ENCODE measurements at places on chromosomes 5 and 9.

- DNase-seq: no peak
These were observed 15.4 kb downstream of the CDC42SE2 start for GRCh38 chr5:131279204-131279603.

- no peak for DNase-seq
These were observed 46.8 kb downstream of the LHFPL2 start for GRCh38 chr5:78601559-78602314.

DNA sequence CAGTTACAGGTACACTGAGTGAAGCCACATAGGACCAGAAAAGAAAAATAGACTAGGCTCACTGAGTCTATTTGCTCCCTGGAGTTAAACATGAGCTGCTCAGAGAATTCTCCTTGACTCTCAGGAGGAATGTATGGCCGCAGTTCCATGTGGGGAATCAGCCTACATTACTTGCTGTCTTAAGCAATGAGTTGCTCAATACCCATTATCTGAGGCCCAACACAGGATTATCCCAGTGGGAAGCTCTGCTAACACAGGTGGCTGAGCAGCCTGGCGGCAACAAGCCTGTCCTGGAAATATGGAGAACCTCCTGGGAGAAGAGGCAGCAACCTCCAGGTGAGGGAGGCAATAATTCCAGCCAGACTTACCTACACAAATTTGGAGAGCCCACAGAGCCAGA, 177.5 kb upstream of the NREP start:
- no peak for DNase-seq

DNA sequence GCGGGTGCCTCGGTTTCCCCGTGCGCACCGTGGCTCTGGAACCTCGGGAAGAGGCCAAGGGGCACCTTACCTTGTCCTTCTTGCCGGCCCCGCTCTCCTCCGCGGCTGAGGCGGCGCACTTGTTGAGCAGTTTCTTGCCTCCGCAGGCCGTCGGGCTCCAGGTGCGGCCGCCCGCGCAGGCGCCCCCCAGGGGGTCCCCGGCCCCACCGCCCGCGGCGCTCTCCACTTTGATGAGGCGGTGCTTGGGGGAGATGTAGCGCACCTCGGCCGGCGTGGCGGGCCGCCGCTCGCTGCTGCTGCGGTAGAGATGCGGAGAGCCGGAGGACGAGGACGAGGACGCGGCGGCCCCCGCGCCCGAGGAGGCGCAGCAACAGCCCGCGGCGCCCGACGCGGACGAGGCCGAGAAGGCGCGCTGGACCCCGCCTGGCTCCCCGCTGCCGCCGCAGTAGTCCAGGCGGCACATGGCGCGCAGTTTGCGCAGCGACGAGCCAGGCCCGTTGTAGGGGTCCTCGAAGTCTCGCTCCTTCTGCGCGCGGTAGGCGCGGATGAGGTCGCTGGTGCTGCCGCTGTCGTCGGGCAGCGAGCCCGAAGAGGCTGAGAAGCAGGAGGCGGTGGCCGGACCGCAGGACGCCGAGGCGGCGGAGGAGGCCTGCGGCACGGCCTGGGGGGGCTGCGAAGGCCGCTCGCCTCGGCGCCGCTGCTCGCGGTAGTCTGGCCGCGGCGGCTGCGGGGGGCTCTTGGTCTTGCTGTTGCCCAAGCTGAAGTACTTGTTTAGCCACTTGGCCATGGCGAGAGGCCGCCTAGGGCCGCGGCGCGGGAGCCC, 957 bp downstream of the SHB start:
- DNase-seq: no peak

GRCh38 chr5:122965111-122965510, 71.4 kb downstream of the PPIC start:
- DNase-seq: no peak

- no peak for DNase-seq
These were observed 53.7 kb upstream of the BOD1 start for GRCh38 chr5:173670130-173670651.

GRCh38 chr9:91844701-91845291, 105.2 kb downstream of the ROR2 start:
- no peak for DNase-seq

DNA sequence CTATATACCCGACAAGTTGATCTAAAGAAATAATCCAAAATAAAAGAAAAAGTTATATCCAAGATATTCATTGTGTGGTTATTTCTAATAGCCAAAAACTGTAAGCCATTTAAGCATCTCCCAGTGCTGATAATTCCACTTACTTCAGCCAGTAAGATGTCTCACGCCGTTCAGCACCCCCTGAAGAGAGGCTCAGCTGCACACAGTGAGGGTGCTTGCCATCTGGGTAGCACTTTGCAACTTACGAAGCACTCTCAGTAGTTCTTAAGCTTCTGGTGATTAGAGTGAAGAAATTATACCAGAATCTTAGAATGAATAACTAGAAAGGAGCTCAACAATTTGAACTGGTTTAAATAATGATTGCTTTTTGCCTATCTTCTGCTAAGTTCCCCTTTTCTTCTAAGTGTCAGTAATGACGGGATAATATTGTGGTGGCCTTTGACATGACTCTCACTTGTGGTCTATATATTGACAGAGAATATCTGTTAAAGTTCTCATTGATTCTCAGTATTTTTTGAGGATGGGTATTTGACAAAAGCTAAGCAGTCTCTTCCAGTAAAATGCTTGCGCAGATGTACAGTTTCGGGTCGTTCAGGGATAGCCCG, 26.2 kb upstream of the LTC4S start:
- no peak for DNase-seq

- no peak for DNase-seq
These were observed 6.0 kb downstream of the LRSAM1 start for GRCh38 chr9:127457191-127457878.

GRCh38 chr5:166166071-166166470, 2125.4 kb upstream of the WWC1 start:
- DNase-seq: no peak

DNA sequence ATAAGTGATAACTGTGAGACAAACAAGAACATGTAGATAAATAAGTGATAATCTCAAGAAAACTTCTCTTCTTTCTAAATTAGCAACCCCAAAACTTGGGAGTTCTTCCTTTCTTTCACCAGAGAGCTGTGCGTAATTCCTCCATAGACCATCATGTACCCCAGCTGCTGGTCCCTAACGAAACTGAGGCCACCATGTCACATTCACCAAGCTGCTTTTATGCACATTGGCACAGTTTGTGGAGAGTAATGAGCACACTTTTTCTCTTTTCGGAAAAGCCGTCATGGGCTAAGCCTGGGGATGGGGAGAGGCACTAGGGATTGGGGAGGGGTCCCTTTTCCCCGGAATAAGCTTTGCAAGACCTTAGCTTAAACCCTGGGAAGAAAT, 561.4 kb downstream of the BNC2 start:
- DNase-seq: no peak

- no peak for DNase-seq
These were observed 23.5 kb upstream of the SUSD1 start for GRCh38 chr9:112198646-112199045.

DNA sequence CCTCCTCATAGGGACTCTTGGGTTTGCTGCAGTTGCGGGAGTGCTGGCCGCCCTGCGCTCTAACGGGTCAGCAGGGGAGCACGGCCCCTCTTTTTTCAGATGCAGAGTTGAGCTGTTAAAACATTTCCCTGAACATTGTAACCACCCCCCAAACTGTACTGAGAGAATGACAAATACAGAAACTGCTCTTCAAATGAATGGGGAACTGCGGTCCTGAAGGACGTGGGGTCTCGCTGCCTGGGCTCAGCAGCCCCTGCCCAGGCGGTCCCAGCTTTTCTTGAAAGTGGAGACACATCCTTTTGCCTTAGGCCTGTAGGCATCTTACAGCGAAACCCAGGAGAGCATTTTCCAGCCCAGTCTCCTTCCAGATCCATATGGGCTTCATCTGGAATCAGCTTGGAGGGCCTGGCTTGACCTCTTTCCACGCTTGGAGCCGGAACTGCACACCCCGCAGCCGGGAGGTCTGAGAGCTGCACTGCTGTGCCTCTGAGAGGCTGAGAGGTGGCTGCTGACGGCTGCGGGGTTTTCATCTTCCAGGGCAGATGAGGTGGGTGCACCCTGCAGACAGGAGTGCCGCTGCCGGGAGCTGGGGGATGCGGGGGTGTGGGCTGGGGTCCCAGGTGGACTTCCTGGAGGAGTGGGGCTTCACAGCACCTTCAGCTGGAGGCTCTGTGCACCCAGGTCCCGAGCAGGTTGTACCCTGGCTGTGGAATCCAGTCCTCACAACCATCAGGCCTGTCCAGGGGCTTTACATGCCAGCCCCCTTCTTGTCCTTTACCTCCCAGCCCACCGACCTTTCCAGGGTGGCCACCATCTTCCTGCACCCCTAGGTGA, 1.2 kb upstream of the AGPAT2 start:
- no peak for DNase-seq

DNA sequence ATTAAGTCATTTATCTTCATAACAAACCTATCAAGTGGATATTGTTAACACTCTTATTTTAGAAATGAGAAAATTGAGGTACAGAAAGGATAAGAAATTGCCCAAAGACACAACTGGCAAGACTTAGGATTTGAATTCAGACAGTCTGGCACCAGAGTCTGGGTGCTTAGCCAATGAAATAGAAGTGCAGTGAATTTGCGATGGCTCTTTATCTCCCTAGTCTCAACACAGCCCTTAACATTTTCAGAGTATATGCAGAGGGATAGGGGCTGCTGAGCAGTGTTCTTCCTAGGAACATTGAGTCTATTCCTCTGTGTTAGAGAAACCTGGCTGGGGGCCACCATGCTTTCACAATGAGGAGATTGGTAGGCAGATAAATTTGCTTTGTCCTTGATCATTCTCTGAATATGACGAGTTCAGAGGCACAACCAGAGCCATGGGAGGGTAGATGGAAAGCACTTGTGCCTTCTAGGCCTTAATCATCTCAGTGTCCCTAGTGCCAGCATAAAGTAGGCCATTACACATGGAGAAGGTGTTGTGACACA, 6.1 kb upstream of the FSD1L start:
- DNase-seq: no peak

- DNase-seq: no peak
These were observed 173.6 kb downstream of the DEPDC1B start for GRCh38 chr5:60526336-60526875.

DNA sequence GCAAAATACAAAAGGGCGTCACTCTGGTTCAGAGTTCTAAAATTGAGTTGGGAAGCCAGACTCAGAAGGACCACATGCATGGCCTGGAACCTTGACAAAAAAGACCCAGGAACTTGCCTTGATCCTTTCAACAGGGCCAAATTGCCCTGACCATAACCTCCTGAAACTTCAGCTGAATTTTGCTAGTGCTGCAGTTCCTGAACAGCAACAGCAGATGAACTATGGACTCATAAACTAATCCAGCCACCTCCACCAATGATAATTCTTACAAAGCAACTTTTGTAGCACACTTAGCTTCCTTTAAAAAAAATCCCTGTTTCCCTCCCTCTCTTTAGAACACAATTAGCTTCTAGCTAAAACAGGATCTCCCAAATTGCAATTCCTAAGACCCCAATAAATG, 155.9 kb downstream of the MAT2B start:
- no peak for DNase-seq

DNA sequence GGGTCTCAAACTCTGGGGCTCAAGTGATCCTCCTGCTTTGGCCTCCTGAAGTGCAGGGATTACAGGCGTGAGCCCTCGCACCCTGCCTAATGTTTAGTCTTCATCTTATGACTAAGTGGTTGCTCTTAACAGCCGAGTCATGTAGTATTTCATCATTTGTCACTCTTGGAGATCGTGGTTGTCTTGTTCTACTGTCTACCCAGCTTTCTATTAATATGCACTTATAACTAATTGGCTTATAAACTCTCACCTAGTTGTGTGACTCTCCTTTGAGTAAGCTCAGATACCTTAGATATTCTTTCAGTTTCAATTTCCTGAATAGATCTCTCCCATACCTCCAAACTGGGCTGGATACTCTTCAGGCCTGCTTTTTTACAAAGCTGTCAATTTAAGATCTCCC, 19.9 kb downstream of the SLC44A1 start:
- peak; percentile 16 for DNase-seq

GRCh38 chr5:79699763-79700400, 10.2 kb downstream of the CMYA5 start:
- DNase-seq: no peak

- no peak for DNase-seq
These were observed 61.4 kb upstream of the ICE1 start for GRCh38 chr5:5360941-5361520.

GRCh38 chr9:106947106-106947900, 84.3 kb downstream of the ZNF462 start:
- no peak for DNase-seq

- peak; percentile 23 for DNase-seq
These were observed 24.7 kb downstream of the NXNL2 start for GRCh38 chr9:88559661-88560060.

- peak; percentile 5 for DNase-seq
These were observed 175.3 kb downstream of the ARL15 start for GRCh38 chr5:54135042-54135441.

- DNase-seq: no peak
These were observed 155.5 kb upstream of the WWC1 start for GRCh38 chr5:168135897-168136296.

- no peak for DNase-seq
These were observed 120.3 kb upstream of the LHFPL2 start for GRCh38 chr5:78768781-78769380.

- no peak for DNase-seq
These were observed 16.0 kb downstream of the AQP3 start for GRCh38 chr9:33431420-33431819.

DNA sequence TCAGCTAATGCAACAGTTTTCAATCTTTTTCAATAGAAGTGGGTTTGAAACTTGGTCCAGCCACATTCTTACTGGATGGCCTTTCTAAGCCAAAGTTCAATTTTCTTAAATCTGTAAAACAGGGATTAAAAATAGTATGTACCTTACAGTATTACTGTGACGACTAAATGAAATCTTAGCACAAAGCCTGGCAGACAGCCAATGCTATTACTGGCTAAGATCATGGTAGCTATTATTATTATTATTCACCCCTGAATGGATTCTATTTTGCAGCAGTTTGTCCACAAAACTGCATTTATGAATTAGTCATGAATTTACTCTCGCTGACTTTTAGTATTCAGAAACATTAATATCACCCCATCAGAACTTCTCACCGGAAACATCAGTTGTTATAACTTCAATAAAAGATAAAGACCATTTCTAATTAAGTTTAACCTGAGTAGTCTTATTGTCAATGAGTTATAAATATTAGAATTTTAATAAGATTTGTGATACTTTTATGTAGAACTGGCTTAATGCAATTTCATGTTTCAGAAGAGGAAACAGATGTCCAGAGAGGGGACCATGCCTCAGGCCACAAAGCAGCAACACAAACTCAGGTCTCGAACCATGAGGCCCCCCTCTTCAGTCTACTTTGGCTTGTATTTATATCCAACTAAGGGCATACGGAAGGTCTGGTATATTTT, 468.2 kb downstream of the ARHGEF28 start:
- peak; percentile 13 for DNase-seq

- DNase-seq: no peak
These were observed 630.4 kb downstream of the PSAT1 start for GRCh38 chr9:78927099-78927940.

GRCh38 chr5:139294374-139295165, 1.0 kb downstream of the MATR3 start:
- peak; percentile 79 for DNase-seq

All from fibroblast of gingiva (primary cell).